Caco-2 (cell line): ENCODE measurements at places on chromosomes 12 and 14.
A peak's percentile ranks its signal among the peaks of the same experiment; 100 is the strongest.

GRCh38 chr12:3871356-3871755, 1.8 kb downstream of the PARP11 start:
- no peak overlapping the region for H3K27ac ChIP-seq
- H3K4me1 ChIP-seq, result peaks cover 4% of the 10 kb centered on the region
- DNase-seq, result no peak

DNA sequence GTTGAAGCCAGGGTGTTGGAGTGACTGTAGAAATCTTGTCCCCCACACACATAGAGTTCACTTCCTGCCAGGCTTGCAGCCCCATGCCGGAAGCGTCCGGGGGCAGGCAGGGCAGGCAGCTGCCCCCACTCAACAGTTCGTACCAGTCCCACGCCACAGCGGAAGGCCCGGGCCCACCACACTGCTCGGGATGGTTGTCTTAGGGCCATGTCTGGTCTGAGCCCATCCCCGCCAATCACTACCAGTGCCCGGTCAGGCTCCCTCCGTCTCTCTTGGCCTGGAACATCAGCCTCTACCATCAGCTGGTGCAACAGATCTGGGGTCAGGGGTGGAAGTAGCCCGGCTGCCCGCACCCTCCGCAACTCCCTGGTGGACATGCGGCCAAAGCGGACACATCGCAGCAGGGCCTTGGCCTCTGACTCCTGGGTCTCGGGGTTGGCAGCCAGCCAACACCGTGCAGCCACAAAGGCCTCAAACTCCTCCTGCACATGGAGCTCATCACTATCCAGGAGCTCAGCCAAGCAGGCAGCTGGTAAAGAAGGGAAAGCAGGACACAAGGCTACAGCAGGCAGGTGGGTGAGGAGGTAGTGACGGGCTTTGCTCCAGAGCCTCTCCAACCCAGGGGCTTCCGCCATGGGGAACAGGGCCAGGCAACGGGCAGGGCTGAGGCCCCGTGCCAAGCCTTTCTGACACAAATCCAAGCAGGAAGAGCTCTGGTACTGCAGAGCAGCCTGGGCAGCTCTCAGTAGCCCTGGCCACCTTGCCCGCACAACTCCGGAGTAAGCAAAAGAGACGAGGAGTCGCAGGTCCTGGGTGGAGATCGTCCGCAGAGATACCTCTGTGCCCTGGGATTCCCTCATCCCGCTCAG, 5.9 kb downstream of the KLHL33 start:
- no peak for DNase-seq
- no peak overlapping the region for H3K4me3 ChIP-seq
- no peaks in the 10 kb centered on the region for H3K27me3 ChIP-seq
- no peaks in the 10 kb centered on the region for H3K36me3 ChIP-seq
- H3K27ac ChIP-seq, result no peak overlapping the region

DNA sequence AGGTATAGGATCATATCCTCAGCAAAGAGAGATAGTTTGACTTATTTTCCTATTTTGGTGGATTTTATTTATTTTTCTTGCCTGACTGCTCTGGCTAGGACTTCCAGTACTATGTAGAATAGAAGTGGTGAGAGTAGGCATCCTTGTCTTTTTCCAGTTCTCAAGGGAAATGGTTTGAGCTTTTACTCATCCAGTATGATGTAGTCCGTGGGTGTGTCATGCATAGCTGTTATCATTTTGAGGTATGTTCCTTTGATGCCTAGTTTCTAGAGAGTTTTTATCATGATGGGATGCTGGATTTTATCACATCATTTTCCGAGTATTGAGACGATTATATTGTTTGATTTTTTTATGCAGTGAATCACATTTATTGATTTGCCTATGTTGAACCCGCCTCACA, 97.2 kb downstream of the MGAT4C start:
- DNase-seq, result no peak
- H3K36me3 ChIP-seq, result no peaks in the 10 kb centered on the region
- H3K4me1 ChIP-seq, result no peaks in the 10 kb centered on the region
- H3K27ac ChIP-seq, result no peak overlapping the region
- H3K4me3 ChIP-seq, result no peak overlapping the region
- H3K27me3 ChIP-seq, result no peaks in the 10 kb centered on the region

- no peaks in the 10 kb centered on the region for H3K27me3 ChIP-seq
- no peak overlapping the region for H3K4me3 ChIP-seq
- no peaks in the 10 kb centered on the region for H3K36me3 ChIP-seq
- no peak overlapping the region for H3K27ac ChIP-seq
- no peak for DNase-seq
- H3K4me1 ChIP-seq, result peaks cover 4% of the 10 kb centered on the region; the same call in 1 of the 2 replicates
These were observed 64.6 kb downstream of the SOX5 start for GRCh38 chr12:23884909-23885308.

- DNase-seq, result no peak
- H3K27me3 ChIP-seq, result no peaks in the 10 kb centered on the region
- H3K36me3 ChIP-seq, result peaks cover 3% of the 10 kb centered on the region; the same call in 1 of the 2 replicates
These were observed 7.2 kb downstream of the NFYB start for GRCh38 chr12:104130760-104131159.

DNA sequence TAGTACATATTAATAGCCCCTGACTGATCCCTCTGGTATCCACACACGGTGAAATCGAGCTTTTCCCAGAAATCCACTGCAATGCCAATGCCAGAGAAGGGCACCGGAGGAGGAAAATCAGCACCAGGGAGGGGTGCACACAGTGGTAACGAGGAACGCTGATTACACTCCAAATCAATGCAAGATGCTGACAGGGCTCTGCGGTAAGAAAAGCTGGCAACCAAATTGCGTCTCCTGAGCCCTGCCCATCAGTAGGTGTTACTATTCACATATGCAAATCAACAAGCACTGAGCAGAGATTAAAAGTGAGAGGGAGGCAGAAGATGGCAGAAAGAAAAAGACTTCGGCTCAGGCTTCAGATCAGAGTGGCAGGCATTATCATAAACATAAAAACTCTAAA, 159.1 kb downstream of the RPS29 start:
- H3K27ac ChIP-seq, result no peak overlapping the region
- H3K4me1 ChIP-seq, result no peaks in the 10 kb centered on the region
- H3K4me3 ChIP-seq, result no peak overlapping the region
- H3K36me3 ChIP-seq, result no peaks in the 10 kb centered on the region

DNA sequence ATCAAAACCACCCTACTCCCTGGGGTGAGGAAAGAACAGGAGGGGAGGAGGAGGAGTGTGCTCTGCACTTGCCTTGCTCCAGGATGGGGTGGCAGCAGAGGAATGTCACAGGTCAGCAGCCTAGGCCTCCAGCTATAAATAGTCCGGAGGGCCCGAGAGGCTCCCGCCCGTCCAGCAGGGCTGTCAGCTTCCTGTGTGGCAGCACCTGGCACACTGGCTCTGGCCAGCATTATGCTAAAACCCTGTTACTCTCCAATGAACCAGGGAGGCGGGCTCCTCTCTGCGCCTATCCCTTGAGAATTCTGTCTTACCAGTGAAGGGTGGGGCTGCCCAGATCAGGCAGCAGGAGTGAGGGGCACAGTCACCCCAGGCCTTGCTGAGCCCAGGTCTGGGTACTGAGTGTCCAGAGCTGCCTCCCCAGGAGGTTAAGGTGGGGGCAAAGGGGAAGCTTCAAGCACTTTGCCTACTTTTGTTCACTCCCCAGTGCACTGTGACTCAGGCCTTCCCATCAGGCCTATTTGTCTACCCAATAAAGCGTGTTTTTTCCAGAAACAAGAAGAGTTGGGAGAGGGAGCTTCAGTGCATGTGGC, 1.2 kb upstream of the COX14 start:
- no peaks in the 10 kb centered on the region for H3K36me3 ChIP-seq
- H3K4me1 ChIP-seq, result peaks cover 25% of the 10 kb centered on the region
- peak; percentile 87 for DNase-seq
- peak overlapping the region; percentile 97 for H3K27ac ChIP-seq

- DNase-seq, result no peak
- H3K36me3 ChIP-seq, result no peaks in the 10 kb centered on the region
- H3K27me3 ChIP-seq, result no peaks in the 10 kb centered on the region
- peak overlapping the region; percentile 8 for H3K27ac ChIP-seq
- H3K4me1 ChIP-seq, result peaks cover 19% of the 10 kb centered on the region
These were observed 11.1 kb upstream of the CMAS start for GRCh38 chr12:22034709-22035506.

DNA sequence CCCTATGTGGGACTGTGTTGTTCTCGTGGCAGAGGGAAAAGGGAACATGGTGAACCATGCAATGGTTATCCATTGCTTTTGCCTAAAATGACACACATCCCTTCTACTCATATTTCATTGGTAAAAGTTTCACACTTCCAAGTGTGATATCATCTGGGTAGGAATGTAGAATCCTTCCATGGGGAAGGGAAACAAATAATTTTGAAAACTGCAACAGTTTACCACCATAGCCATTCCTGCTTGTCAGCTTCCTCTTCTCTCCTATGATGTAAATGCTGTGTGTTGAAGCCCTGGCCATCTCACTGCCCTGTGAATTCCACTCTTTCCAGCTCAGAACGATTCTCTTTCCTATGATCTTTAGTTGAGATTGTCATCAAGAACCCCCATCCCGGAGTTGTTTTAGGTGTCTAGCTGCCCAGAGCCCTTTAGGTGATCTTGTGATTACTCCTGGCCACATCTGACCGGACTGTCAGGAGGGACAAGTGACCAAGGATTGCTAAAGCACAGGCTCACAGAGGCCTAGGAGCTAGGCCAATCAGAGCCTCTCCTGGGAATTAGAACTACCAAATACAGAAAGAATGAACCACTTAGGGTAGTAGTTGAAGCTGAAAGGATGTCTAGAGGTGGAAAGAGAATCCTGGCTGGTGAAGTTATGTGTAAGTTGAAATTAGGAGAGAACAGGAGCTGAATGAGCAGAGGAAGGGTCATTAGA, 84.6 kb downstream of the VCPKMT start:
- H3K4me3 ChIP-seq, result no peak overlapping the region
- H3K4me1 ChIP-seq, result peaks cover 3% of the 10 kb centered on the region; the same call in 1 of the 2 replicates

DNA sequence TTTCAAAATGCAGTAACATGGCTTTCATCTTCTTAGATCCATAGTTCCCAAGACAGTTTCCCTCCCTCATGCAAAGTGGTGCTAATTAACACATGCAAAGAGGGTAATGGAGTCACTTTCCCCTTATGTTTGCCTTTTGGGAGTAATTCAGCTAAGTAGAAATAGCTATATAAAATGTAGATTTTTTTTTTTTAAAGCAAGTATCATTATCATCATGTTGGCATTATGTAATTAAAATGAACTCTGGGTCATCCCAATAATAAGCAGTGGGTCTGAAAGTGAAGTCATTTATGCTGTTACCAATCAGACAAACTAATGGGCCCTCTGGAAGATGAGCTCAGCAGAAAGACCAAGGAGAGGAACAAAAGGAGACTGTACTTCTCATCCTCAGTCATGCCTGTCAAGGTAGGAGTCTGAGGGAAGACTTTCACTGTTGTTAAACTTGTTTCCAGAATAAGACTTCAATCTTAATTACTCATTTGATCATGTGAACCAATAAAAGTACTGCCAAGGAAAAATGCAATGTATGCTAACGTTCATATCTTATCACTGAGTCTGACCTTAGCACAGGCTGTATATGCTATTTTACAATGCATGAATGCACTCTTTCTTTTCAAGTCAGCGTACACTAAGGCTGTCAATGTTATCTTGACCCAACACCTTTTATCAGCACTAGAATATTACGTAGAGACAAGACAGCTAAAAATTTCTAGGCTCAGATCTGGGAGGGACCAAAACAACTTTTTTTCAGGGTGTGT, 26.8 kb downstream of the AREL1 start:
- H3K4me3 ChIP-seq, result no peak overlapping the region
- H3K4me1 ChIP-seq, result peaks cover 20% of the 10 kb centered on the region
- H3K36me3 ChIP-seq, result peaks cover 1% of the 10 kb centered on the region
- DNase-seq, result no peak

DNA sequence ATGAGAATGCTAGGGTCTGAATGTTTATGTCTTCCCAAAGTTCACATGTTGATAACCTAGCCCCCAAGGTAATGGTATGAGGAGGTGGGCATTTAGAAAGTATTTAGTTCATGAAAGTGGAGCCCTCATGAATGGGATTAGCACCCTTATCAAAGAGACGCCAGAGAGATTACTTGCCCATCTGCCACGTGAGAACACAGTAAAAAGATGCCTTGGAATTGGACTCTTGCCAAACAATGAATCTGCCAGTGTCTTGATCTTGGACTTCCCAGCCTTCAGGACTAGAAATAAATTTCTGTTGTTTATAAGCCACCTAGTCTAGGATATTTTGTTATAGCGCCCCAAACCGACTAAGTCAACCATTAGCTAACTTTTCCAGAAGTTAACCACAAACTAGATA, 92.0 kb upstream of the SLC38A4 start:
- 0 out of 2 replicates have a peak, but pooled peaks cover 5% of the 10 kb centered on the region for H3K4me1 ChIP-seq
- H3K36me3 ChIP-seq, result no peaks in the 10 kb centered on the region; the same call in 1 of the 2 replicates
- DNase-seq, result no peak
- H3K27ac ChIP-seq, result no peak overlapping the region
- H3K27me3 ChIP-seq, result no peaks in the 10 kb centered on the region

DNA sequence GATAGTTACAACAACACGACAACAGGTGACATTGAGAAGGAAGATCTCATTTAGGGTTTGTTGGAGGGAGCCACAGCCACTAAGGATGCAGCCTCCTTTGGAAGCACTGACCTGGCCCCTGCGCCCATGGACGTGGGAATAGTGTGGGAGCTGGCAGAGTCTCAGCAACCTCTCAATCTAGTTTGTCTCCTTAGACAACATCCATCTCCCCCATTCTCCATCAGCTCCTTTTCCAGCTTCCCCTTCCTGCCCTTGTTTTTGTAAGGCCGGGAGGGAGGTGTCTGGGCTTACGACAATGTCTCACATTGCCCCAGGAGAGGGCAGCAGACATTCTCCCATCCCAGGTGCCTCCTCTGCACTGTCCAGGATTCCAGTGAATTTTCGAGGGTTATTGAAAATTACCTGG, 170.2 kb upstream of the PZP start:
- H3K36me3 ChIP-seq, result no peaks in the 10 kb centered on the region
- no peak overlapping the region for H3K27ac ChIP-seq
- DNase-seq, result peak; percentile 65

GRCh38 chr14:75068294-75069120, 934 bp upstream of the ZC2HC1C start:
- DNase-seq, result no peak
- H3K4me3 ChIP-seq, result peak overlapping the region; percentile 54
- H3K27me3 ChIP-seq, result no peaks in the 10 kb centered on the region
- H3K4me1 ChIP-seq, result peaks cover 5% of the 10 kb centered on the region
- H3K27ac ChIP-seq, result no peak overlapping the region
- no peaks in the 10 kb centered on the region for H3K36me3 ChIP-seq

DNA sequence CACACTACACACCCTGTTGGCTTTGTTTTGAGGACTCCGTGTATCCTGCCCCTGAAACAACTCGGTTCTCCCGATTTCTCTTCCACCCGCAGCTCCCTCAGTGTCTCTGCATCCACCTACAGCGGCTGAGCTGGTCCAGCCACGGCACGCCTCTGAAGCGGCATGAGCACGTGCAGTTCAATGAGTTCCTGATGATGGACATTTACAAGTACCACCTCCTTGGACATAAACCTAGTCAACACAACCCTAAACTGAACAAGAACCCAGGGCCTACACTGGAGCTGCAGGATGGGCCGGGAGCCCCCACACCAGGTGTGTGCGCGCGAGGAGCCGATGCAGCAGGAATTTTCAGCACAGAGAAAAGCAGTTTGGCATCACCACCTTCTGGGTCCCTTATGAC, 10.5 kb downstream of the ALKBH2 start:
- H3K27ac ChIP-seq, result no peak overlapping the region
- DNase-seq, result no peak
- peaks cover 5% of the 10 kb centered on the region for H3K4me1 ChIP-seq
- H3K4me3 ChIP-seq, result no peak overlapping the region

GRCh38 chr14:50647753-50648152, 20.4 kb downstream of the SAV1 start:
- no peaks in the 10 kb centered on the region for H3K4me1 ChIP-seq
- DNase-seq, result no peak
- H3K36me3 ChIP-seq, result no peaks in the 10 kb centered on the region
- H3K27me3 ChIP-seq, result no peaks in the 10 kb centered on the region
- H3K4me3 ChIP-seq, result no peak overlapping the region
- H3K27ac ChIP-seq, result no peak overlapping the region
